HFFc6 (cell line): ENCODE measurements at places on chromosomes 1 and 21. TPM values are rescaled to one million over a fixed set of nuclear protein-coding genes. Genes with fewer than 3 reads are reported as not detected.

GRCh38 chr1:218480137-218480536, 135.0 kb downstream of the TGFB2 start:
- H3K4me3 ChIP-seq, result peak overlapping the region; percentile 47
- H3K27me3 ChIP-seq, result no peaks in the 10 kb centered on the region; the same call in 1 of the 2 replicates
- peak overlapping the region; percentile 93 for H3K27ac ChIP-seq
- peaks cover 76% of the 10 kb centered on the region for H3K4me1 ChIP-seq

- H3K36me3 ChIP-seq, result no peaks in the 10 kb centered on the region
- H3K27me3 ChIP-seq, result no peaks in the 10 kb centered on the region
- DNase-seq, result no peak
- H3K4me1 ChIP-seq, result no peaks in the 10 kb centered on the region
- no peak overlapping the region for H3K4me3 ChIP-seq
- H3K27ac ChIP-seq, result no peak overlapping the region
Observed at GRCh38 chr1:236151739-236152424, 9.5 kb downstream of the GPR137B start.

ANKRD35 gene
- 0.75 to 2.0 TPM (median 1.8 TPM) in 3 replicates for total RNA-seq

- peaks cover 11% of the 10 kb centered on the region for H3K4me1 ChIP-seq
- no peak overlapping the region for H3K4me3 ChIP-seq
- DNase-seq, result no peak
- H3K27ac ChIP-seq, result no peak overlapping the region; the same call in 1 of the 2 replicates
- no peaks in the 10 kb centered on the region for H3K36me3 ChIP-seq
Observed at GRCh38 chr1:93689521-93690223, 8.0 kb upstream of the BCAR3 start.

DNA sequence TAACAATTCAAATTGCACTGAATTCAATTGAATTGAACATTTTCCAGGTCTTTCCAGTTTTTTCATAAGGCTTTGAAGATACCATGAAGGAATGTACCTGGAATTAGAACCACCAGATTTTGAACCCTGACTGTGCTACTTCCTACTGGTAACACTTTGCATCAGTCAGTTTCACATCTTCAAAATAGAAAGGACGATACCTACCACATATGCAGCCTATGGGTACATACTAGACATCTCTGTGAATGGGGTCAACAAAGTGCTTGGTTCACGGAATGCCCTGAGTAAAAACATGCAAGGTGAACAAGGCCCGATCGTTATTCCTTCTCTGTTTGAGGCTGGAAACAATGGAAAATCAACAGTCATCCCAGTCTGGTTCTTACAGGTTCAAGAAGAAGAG, 41.2 kb upstream of the WLS start:
- H3K4me1 ChIP-seq, result peaks cover 19% of the 10 kb centered on the region
- no peak overlapping the region for H3K4me3 ChIP-seq
- no peak for DNase-seq
- H3K27ac ChIP-seq, result no peak overlapping the region
- H3K36me3 ChIP-seq, result no peaks in the 10 kb centered on the region

DNA sequence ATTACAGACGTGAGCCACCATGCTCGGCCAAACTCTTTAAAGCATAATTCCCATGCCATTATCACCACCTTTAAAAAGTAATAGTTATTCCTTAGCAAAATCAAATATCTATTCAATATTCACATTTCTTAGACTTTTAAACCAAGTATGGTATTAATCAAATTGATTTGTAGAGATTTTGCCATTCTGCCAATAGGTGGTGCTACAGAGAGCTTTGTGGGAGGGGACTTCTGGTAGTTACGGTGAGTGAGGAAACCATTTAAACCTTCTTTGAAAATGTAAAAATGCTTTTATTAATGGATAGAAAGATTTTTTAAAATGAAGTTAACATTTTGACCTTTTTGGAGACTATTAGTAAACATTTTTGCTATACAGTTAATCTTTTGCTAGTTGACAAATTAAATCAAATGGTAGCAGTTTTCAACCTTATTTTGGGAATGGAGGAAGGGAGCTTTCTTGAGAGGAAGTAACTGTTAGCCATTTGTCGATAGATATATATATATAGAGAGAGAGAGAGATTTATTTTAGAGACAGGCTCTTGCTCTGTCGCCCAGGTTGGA, 19.3 kb downstream of the IARS2 start:
- DNase-seq, result peak; percentile 28
- no peak overlapping the region for H3K27ac ChIP-seq
- H3K27me3 ChIP-seq, result no peaks in the 10 kb centered on the region; the same call in 1 of the 2 replicates
- H3K4me1 ChIP-seq, result no peaks in the 10 kb centered on the region
- no peak overlapping the region for H3K4me3 ChIP-seq

B3GALT5 gene
- 0.31 and 0.68 TPM in 2 replicates for total RNA-seq

ITPKB gene
- 1.6 to 2.6 TPM (median 2.0 TPM) in 3 replicates for total RNA-seq

GRCh38 chr1:150876119-150876454, 312 bp downstream of the ARNT start:
- no peaks in the 10 kb centered on the region for H3K27me3 ChIP-seq
- H3K4me1 ChIP-seq, result peaks cover 42% of the 10 kb centered on the region
- peak; percentile 22 for DNase-seq
- peaks cover 5% of the 10 kb centered on the region; the same call in 1 of the 2 replicates for H3K36me3 ChIP-seq
- H3K4me3 ChIP-seq, result peak overlapping the region; percentile 98

GRCh38 chr1:7462617-7463016, 308.5 kb upstream of the VAMP3 start:
- H3K4me3 ChIP-seq, result no peak overlapping the region
- no peaks in the 10 kb centered on the region for H3K4me1 ChIP-seq
- no peaks in the 10 kb centered on the region for H3K36me3 ChIP-seq
- no peak overlapping the region for H3K27ac ChIP-seq

DNA sequence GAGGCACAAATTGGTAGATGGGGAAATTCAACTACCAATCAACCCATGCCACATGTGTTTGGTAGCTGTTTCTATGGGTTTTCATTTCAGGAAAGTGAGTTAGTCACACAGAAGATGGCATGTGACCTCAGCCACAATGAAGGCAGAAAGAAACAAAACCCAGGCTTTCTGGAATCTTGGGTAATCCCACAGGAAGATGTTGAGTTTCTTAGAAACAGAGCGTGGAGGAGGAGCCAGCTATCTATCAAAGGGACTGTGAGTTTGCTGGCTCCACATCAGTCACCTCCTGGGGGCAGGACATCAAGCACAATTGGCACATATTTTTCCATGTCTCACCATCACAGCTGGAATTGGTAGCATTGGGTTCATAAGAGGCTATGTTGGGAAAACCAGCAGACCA, 188.9 kb upstream of the PLXNA2 start:
- DNase-seq, result peak; percentile 17
- no peaks in the 10 kb centered on the region for H3K36me3 ChIP-seq
- no peak overlapping the region for H3K4me3 ChIP-seq
- no peak overlapping the region for H3K27ac ChIP-seq
- peaks cover 36% of the 10 kb centered on the region for H3K4me1 ChIP-seq
- no peaks in the 10 kb centered on the region for H3K27me3 ChIP-seq

DNA sequence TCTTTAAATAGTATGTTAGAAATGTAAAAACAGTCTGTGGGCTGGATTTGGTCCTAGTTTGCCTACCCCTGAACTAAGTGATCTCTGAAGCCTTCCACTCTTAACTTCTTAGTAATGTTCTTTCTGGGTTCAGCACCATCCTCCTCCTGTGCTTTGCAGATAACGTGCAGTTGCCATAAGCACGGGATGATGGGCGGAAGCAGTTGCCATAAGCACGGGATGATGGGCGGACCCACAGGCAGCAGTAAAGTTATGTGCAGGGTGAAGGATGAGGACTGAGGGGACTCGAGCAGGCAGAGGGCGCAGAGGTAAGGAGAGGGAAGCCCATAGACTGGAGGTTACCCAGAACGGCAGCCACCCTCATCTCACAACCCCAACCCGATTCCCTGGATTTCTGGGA, 25.6 kb downstream of the GPA33 start:
- no peak overlapping the region for H3K27ac ChIP-seq
- no peak for DNase-seq
- H3K27me3 ChIP-seq, result peaks cover 17% of the 10 kb centered on the region

C1orf146 gene
- not detected in 3 replicates for total RNA-seq

DNA sequence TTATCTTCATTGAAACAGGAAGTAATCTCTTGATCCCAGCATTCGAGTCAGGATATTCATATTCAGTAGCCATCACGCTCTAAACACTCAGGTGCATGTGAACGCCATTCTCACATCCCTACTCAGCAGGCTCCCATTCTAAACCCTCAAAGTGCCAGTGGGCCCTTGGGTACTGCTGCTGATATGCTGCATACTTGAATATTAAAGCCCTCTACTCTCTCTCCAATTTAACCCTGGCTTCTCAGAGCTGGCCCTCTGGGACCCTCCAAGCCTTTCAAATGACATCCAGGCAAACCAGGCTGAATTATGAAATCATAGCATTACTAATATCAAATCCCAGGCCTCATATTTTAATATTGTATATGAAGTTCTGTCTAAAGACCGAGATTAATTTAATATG, 468.2 kb downstream of the NUF2 start:
- no peaks in the 10 kb centered on the region for H3K36me3 ChIP-seq
- H3K27ac ChIP-seq, result no peak overlapping the region
- no peaks in the 10 kb centered on the region for H3K4me1 ChIP-seq
- no peak overlapping the region for H3K4me3 ChIP-seq
- no peak for DNase-seq

C1orf167 gene
- 0.23 to 0.72 TPM in 2 of 3 replicates, not detected in the other for total RNA-seq

GRCh38 chr1:71657891-71658679, 577.2 kb upstream of the ZRANB2 start:
- H3K4me3 ChIP-seq, result no peak overlapping the region
- no peak overlapping the region for H3K27ac ChIP-seq
- no peaks in the 10 kb centered on the region; the same call in 1 of the 2 replicates for H3K27me3 ChIP-seq
- no peaks in the 10 kb centered on the region for H3K36me3 ChIP-seq
- no peak for DNase-seq
- peaks cover 39% of the 10 kb centered on the region for H3K4me1 ChIP-seq

- no peak overlapping the region for H3K4me3 ChIP-seq
- no peaks in the 10 kb centered on the region; the same call in 1 of the 2 replicates for H3K27me3 ChIP-seq
- no peak for DNase-seq
Observed at GRCh38 chr1:83102630-83103071, 896.3 kb downstream of the TTLL7 start.

DNA sequence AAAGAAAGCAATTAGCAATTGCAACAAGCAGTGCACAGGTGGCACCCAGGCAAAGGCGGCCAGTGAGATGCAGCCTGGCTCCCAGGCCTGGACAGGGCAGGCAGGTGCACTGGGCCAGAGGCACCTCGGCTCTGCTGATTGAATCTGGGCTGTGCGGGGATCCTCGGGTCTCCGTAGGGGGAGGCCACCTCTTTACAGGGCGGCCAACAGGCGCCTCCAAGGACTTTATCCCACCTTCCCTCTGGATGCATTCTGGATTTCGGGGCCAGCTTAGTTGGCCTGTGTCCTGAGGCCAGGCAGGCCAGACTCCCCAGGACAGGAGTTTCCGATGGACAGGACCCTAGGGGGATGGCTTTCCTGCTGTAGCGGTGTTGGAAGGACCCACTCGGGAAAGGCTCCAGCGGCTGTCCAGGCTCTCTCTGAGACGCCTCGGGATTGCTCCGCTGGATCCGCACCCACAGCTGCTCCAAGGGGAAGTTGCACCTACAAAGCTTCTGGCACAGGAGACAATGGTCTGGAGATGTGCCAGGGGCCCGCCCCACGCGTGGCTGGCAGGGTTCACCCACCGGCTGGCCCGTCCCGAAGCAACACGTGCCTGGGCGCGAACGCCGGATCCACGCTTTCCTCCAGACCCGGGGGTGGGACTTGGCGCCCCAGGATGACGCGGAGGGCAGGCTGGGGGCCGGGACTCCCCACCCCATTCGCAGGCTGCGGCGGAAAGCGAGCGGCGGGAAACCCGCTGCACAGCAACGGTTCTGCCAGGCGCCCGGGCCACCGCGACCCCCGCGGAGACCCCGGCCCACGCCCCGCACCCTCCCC, 810 bp downstream of the SLC19A1 start:
- no peaks in the 10 kb centered on the region for H3K27me3 ChIP-seq
- H3K27ac ChIP-seq, result peak overlapping the region; percentile 39; the same call in 1 of the 2 replicates
- DNase-seq, result no peak
- H3K4me1 ChIP-seq, result no peaks in the 10 kb centered on the region
- H3K36me3 ChIP-seq, result no peaks in the 10 kb centered on the region
- peak overlapping the region; percentile 74 for H3K4me3 ChIP-seq

GRCh38 chr1:19438516-19439195, 46.7 kb downstream of the CAPZB start:
- peaks cover 95% of the 10 kb centered on the region for H3K4me1 ChIP-seq
- no peak overlapping the region; the same call in 1 of the 2 replicates for H3K4me3 ChIP-seq
- DNase-seq, result no peak
- H3K27ac ChIP-seq, result peak overlapping the region; percentile 84

DNA sequence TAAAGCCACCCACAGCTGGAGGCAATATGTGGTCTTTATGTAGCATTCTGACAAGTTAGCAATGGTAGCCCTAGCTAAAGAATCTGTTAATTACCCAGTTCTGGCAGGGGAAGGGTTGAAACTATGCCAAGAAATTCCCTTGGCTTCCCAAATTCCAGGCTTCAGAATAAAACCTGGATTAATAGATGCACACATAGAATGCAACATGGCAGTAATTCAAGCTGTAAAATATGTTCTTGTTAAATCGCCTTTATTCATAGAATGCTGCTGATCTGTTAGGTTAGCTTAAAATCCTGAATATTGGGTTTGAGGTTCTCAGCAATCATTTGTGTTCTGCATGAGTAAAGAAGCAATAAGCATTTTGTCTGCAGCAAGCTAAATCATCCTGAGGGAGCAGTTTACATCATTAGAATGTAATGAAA, 80.1 kb downstream of the ZNF326 start:
- no peak for DNase-seq
- no peak overlapping the region for H3K27ac ChIP-seq
- H3K27me3 ChIP-seq, result peaks cover 8% of the 10 kb centered on the region
- H3K4me3 ChIP-seq, result no peak overlapping the region
- H3K36me3 ChIP-seq, result no peaks in the 10 kb centered on the region

- no peak overlapping the region for H3K27ac ChIP-seq
- H3K4me1 ChIP-seq, result no peaks in the 10 kb centered on the region
- peaks cover 1% of the 10 kb centered on the region; the same call in 1 of the 2 replicates for H3K27me3 ChIP-seq
- H3K36me3 ChIP-seq, result no peaks in the 10 kb centered on the region
Observed at GRCh38 chr1:101474039-101474665, 237.3 kb downstream of the S1PR1 start.

HFM1 gene
- not detected in 3 replicates for total RNA-seq

- H3K36me3 ChIP-seq, result no peaks in the 10 kb centered on the region
- no peak overlapping the region for H3K27ac ChIP-seq
- no peak for DNase-seq
Observed at GRCh38 chr1:238954865-238955264, 431.5 kb upstream of the CHRM3 start.

PPIAL4G gene
- not detected in 3 replicates for total RNA-seq
